Dermis microvascular lymphatic vessel endothelial cell (primary cell): ENCODE measurements at places on chromosomes 2 and 18.

DNA sequence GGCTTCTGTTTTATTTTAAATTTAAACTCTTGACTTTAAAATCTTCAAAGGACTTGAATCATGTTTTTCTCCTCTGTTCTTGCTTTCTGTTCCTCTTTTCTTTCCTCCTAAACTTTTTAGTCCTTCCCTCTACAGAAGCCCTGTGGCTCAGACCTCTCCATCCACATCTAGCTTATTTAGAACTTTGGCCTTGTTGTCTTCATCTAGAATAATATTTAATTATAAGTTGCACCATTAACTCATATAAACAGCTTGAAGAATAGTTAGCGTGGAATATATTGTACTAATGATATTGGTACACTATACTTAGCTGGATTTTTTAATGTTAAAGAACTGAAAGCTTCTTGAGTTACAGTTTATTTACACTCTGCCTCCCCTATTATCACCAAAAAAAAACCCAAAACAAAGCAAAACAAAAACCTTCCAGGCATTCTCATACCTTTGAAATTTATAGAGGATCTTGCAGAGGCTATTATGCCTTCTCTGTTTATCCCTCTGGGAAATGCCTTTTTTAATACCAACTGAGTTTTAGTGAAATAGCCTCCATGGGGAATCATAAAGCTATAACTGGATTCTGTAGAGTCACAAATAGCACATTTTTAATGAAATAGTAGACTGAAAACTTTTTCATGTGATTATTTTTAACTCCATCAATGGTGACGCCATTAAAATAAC lies 9.2 kb upstream of the CCDC141 start:
- no peak for DNase-seq

- no peak for DNase-seq
Observed at GRCh38 chr2:241909769-241910168, 40.2 kb downstream of the RTP5 start.

DNA sequence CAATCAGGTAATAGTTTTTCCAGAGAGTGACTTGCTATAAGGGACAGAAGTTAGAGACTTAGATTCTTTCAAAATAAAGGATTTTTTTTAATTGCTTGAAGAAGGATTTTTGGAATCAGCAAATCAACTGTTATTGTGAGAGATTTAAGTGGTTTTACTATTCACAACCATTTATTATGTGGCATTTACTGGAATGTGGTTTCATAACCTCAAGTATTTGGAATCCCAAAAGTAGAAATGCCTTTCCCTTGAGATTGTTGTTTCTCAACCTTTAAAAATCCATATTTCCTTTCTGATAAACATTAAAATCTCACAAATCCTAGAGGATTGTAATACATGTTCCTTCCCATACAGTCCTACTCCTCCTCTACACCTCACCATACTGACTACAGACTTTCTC lies 5.0 kb downstream of the TANK start:
- no peak for DNase-seq

- peak; percentile 5 for DNase-seq
Observed at GRCh38 chr2:169050476-169051240, 18.7 kb upstream of the DHRS9 start.

DNA sequence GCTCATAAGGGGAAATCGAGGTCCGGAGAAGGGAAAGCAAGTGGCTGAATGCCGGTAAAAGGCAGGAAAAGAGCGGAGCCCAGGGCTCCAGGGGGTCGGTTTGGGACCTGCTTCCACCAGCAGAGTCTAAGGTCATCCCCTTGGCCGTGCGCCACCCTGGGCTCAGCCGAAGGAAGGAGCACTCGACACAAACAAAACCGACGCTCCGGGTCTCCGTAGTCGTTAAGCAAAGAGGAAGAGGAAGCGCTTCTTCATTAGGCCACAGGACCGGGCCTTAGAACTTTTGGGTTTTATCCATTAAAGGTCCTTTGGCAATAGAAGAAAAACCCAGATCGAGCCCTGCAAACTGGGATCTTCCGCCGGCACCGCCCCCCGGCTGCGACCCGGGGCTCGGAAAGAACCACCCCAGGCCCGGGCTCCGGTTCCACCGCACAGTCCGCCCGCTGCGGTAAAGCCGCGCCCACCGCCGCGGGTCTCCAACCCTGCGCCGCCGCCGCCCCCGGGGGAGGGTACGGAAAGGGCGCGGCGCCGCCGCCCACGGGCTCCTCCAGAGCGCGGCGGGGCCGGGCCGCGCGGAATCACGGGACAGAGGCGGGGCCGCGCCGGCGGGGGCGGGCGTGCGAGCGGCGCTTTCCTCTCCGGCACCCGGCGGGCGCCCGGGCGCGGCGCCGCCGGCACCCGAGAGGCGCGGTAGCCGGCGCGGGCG lies at the start of gene TTL:
TTL (plus strand) TSS at position 629 of the 706 bp plus-strand sequence. CDS start 189 bp downstream, outside the sequence.
- DNase-seq = no peak

DNA sequence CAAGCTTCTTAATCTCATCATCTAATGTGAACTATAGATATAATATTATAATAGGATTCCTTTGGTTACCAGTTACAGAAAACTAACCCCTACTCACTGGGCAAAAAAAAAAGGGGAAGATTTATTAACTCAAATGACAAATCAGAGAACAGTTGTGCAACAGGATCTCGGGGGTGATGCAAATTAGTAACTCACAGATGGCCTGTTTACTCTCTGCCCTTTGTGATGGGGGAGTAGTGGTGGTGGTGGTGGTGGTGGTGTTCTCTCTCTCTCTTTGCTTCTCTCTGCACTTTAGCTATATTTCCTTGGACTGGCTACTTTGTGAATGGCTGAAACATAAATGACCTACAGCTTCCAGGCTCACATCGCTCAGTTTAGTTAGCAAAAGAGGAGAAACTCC lies 59.0 kb downstream of the TMEM247 start:
- no peak for DNase-seq

GRCh38 chr2:81872006-81872405 lies 1567.5 kb upstream of the LRRTM1 start:
- no peak for DNase-seq

DNA sequence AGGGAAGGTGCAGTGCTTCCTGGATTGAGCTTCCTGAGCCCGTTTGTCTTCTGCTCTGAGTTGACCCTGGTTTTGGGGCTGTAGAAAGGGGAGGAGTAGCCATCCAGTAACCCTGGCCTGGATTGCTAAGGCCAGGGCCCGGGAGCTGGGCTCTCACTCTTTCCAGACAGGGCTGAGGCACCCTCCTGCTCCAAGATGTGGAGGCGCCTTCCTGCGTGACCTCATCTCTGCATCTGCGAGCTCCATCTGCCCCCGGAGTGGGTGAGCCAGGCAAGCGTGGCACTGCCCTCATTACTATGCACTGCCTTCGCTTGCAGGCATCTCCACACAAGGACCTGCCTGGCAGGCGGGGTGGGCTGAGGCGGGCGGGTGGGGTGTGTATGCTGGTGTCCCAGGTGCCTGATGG lies 58.0 kb downstream of the RAB31 start:
- no peak for DNase-seq

DNA sequence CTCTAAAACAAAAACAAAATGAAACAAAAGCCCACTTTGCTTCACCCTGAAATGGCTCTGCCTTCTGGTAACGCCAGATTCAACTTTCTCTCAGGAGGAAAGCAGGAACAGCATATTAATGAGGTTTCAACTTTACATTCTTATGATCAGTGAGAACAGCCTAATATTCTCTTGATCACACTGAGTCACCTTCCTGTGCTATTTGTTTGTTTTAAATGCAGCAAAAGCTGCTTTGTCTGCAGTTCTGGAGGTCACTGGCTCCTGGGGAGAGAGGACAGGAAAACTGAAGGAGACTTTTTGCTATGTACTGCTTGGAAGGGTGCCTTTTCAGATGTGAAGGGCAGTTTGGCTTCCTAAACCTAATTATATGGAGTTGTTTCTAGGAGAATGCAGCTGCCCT lies 48.1 kb downstream of the MAIP1 start:
- DNase-seq = peak; percentile 51

DNA sequence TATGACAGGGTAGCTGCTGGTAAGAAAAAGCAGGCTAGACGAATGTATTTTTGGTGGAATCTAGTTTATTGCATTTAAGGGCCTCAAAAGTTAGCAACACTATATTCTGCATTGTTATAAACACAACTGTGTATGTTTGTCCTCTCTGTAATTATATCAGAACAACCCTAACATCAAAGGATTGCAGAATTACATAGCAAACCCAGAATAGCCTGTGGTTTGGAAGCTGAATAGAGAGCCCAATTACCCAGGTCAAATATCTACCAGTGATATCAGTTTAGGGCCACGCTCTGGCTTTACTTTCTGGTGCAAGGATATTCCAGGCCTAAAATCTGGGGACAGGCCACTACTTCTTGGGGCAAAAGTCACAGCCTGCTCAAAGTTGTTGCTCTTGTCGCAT lies 25.1 kb upstream of the MRO start:
- DNase-seq = no peak

DNA sequence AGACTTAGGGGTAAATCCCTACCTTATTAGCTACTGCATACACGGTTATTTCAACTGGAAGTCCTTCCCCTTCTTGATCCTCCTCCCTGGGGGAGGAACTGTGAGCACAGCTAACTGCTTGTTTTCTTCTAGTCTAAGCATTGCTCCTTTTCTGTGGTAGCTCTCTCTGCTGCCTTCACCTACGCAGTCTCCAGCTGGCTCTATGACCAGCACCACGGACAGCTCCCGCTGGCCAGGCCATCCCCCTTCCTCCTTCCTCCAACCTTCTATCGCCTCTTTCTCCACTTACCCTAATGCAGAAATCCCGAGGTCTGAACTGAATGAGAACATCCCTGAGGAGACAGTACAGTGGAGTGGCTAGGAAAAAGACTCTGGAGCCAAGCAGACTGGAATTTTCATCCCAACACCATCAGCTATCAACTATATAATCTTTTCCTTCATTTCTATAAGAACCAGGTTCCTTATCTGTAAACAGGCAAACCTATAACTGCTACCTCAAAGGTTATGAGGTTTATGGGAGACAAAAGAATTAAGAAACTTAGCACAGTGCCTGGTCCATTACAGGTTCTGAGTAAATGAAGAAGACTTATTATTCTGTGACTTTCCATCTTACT lies 4.7 kb upstream of the CFAP65 start:
- no peak for DNase-seq

DNA sequence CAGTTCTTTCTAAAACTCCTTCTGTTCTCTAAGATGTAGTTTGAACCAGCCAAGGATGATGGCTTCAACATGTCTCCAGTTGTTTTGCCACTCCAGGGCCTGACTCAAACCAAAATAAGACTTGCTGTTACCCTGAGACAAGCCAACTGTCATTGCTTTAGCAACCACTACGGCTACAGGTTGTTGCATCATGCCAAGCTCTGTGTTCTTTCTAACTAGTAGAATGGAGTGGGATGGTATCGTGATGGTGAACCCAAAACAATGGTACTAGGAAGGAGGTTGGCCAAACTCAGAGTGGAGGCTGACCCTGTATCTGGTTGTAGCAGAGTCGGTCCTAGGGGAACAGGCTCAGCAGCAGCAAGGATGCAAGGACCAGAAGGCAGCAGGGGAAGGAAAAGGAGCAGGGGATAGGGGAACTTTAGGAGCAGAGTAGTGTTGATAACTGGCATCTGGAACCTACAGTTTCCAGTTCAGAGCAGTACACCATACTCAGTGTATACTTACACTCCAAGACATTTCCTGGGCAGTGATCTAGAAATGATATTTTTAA lies 51.6 kb downstream of the PDK1 start:
- no peak for DNase-seq

DNA sequence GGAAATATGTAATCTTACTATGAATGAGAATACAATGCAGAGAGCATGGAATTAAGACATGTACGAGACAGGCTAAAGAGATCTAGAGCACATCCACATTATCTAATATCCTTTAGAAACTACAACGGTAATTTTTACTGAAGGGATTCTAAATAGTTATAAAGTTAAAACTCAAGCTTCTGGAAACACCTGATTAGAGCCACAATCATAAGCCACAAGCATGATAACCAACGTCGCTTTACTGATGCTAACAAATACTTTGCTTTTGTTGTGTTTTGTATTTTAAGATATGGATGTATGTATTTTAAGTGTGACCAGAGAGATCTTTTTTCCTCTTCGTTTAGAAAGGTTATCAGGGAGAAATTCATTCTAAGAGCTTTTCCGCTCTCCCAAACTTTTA lies 44.0 kb upstream of the STK17B start:
- DNase-seq = no peak

DNA sequence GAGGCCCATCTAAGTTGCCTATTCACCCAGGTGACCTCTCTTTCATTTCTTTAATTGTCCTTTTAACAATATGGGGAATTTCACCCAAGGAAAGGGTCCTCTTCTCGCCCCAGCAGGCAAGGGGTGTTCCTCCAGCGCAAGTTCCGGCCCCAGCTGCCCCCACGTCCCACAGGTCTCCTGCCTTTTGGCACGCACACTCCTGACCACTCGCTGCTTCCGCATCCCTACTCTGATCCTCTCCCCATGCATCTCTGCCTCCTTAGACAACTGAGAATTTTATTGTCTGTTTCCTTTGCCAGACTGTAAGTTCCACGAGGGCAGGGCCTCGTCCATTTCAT lies 684 bp upstream of the ARPC2 start:
- DNase-seq = no peak

DNA sequence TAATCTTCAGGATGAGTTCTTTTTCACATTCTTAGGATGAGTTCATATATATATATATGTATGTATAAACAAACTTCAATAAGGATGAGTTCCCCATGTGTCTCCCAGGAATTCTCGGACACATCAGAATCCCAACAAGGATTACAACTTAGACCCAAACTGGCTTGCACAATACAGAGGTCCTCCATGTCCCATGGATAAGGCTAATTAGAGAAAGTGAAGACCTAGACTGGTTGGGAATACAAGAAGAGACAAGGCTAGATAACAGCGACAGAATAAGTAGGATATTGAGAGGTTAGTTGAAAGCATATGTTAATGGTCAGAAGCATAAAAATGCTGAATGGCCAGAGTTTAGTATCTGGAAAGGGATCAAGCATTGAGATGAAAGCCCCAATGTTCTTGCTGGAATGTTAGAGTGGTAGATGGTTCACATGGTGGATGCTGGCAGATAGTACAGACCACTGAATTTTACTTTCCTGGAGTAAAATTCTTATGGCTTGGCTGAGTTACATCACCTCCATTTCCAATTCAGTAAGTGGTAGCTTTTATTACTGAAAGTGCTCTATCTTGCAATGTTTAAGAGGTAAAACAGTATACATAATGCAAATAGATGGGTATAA lies 154.9 kb upstream of the EPHA4 start:
- DNase-seq = no peak

- DNase-seq = no peak
Observed at GRCh38 chr2:23901966-23902846, 24.7 kb downstream of the ATAD2B start.

- DNase-seq = no peak
Observed at GRCh38 chr18:69838620-69839411, 108.9 kb downstream of the CD226 start.

DNA sequence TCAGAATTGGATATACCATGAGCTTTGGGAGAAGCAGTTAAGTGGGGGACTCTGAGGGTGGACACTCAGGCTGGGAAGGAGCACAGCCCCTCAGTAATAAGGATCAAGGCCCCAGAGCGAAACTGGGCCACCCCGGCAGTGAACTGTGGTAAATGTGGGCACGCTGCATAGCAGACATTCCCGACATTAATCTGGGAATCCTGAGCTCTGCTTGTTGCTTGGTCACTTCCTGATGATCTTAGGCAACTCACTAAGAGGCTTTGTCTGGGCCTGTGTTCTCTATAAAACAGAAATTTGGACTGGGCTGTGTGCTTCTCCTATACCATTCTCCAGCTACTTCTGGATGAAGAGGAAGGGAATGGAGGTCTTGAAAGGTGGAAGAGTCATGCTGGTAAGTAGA lies 4.8 kb downstream of the TGFBRAP1 start:
- peak; percentile 45 for DNase-seq
